ENCODE measurements at places on chromosomes 6 and 20.
A peak's percentile ranks its signal among the peaks of the same experiment; 100 is the strongest.

DNA sequence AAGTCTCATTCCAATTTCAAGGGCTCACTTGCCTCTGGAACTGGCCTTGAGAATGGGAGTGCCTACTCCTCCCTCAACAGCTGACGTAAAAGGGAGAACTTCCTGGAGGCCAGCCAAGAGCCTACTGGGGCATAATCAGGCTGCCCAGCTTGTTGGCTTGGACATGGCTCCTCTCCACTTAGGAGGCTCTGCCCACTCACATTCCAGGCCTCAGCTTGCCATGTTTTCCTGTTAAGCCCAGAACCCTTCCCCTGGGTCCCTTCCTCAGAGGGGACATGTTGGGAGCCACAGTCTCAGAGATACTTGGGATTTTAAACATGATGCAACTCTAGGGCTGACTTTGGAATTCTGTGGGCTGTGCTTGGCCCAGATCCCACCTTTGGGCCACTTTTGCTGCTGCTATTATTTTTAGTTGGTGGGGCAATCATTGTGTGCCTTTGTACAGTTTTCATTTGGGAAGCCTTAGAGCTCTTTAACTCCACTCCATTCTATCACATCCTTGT lies 31.5 kb upstream of the ADTRP start:
- peak; percentile 39 for DNase-seq

DNA sequence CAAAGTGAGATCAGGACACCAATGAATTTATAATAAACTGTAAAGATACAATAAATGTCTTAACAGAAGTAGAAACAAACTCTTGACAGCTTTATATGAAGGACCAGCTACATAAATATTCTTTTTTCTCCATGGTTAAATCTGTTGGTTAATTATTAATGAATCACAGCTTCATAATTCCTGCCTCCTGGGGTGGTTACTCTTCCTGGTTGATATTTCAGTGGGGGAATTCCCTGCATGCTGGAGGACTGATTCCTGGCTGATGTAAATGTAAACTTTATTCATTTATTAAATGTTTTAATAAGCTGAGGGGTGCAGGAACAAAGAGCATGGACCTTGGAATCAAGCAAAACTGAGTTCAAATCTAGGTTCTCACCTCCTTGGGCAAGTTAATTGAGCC lies 16.2 kb upstream of the RCAN2 start:
- DNase-seq: no peak

GRCh38 chr20:57507477-57507876 lies 17.5 kb downstream of the CTCFL start:
- no peak for DNase-seq

DNA sequence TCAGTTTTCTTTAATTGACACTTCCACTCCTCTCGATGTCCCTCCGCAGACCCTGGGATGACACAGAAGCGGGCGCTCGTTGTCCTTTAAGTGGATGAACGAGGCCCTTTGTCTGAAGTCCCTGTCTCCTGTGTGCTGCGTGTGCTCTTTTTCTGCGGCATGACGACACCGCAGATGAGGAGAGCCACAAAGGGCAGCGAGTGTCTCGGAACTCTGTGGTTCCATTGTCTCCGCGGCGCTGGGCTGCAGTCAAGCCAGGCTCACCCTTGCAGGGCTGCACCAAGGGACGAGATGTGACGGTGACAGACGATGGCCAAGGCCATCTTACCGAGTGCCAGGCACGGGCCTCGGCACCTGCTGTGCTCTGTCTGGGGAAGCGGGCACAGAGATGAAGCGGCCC lies 10.6 kb downstream of the PRR18 start:
- DNase-seq: peak; percentile 94

DNA sequence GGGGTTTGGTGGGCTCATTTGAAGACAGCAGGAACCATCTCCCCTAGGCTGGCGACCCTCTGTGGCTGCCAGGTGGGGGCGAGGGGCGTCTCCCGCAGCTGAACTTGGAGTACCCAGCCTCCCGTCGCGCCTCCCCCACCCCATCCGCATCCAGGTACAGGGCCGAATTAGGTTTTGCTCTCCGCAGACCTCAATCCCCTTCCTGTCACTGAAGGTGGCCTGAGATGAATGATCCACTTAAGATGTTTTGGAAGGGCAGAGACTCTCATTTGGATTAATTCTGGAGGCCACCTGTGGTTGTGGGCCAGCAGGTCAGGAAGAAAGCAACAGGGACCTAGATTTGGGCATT lies 493 bp downstream of the CD83 start:
- DNase-seq: no peak

Measured in head of caudate nucleus (tissue), 42 donors.